ENCODE measurements at places on chromosomes 16 and 17.

- peak; percentile 87 for DNase-seq
Observed at GRCh38 chr17:78289802-78290363, 58.5 kb downstream of the TMEM235 start.

DNA sequence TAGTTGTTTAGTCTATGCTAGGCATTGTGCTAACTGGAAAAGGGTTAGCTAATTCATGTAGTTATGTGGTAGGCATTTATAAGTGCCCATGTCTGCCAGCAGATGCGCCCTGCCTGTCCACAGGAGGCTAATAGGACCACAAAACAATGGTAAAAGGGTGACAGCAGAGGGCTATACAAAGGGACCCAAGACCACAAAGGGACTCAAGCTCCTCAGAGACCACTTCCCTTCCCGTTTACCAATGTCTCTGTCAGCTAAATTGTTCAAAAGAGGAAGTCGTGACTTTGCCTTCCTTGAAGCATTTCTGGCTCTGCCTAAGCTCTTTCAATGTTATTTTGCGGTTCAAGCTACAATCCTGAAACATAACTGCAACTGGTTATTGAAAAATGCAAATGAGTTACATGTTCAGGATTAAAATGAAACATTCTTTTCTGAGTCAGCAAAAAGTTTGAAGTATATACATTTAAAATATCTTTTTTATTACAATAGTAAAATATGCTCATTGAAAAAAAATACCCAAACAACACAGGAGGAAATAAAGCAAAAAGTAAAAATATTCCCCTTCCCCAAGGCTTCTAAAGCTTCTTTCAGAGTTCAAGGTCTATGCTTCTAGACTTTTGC, 149.2 kb downstream of the MAF start:
- no peak for DNase-seq

DNA sequence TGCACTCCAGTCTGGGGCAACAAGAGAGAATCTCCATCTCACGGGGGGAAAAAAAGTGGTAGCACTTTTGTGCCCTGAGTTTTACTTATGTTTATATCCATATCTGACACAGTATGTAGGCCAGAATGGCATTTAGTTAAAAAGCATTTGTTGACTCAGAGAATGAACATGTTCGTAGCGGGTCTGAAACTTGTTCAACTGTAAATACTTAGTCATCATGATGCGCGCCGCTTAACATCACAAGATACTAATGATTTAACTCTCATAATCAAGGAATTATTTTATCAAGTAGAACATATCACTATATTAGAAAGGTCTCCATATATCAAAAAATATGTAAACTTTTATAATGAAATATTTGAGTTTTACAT, 55.3 kb upstream of the ITGA2B start:
- no peak for DNase-seq

DNA sequence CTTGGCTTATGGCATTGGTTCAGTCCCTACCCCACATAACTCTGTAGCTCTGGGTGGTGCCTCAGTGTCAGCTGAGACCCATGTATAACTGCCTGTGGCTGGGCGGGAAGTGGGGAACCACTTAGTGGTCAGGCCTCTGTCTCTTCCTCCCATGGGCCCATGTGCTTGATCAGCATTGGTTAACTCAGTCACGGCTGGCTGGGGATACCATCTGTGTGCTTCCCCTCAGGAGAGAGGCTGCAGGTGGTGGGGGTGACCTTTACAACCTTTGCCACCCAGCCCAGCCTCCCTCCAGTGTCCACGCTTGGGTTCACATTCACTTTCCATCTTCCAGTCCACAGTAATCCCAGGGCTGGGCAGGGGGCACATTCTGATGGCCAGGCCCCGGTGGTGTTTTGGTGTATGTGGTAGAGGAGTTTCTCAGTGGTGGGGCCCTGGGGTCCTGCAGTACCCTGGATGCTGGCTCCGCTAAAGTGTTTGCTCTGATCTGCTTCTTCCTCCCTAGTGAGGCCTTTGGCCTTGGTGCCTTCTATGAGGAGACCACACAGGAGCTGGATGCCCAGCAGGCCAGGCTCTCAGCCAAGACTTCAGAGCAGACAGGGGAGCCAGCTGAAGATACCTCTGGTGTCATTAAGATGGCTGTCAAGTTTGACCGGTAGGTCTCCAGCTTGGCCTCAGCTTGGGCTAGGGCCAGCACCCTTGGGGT, 10.2 kb upstream of the NFATC3 start:
- DNase-seq: no peak

GRCh38 chr17:58282442-58282841, 1.7 kb upstream of the MPO start:
- DNase-seq: no peak

GRCh38 chr16:74071996-74072535, 224.5 kb upstream of the PSMD7 start:
- DNase-seq: no peak

GRCh38 chr17:79993390-79994227, 42.1 kb downstream of the TBC1D16 start:
- DNase-seq: peak; percentile 92

GRCh38 chr17:83171661-83172060, 92.3 kb downstream of the METRNL start:
- DNase-seq: no peak

- no peak for DNase-seq
Observed at GRCh38 chr17:41415411-41415810, 9.0 kb downstream of the KRT37 start.

DNA sequence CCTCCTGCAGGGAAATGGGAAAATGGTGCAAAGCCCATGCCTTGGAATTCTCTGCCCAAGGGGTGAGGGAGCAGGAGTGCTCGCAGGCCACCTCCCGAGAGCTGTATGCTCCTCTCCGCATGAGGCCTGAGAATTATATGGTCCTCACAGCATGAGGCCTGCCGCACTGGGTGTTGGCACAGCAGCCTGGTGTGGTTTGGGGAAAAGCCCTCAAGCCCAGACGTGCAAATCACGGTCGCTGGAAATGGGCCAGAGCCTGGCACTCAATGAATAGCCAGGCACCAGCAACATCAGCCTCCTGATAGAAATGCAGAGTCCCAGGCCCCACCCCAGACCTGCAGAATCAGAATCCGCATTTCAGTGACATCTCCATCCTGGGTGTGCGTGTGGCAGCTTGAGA, 156.4 kb upstream of the FOXF1 start:
- peak; percentile 7 for DNase-seq

DNA sequence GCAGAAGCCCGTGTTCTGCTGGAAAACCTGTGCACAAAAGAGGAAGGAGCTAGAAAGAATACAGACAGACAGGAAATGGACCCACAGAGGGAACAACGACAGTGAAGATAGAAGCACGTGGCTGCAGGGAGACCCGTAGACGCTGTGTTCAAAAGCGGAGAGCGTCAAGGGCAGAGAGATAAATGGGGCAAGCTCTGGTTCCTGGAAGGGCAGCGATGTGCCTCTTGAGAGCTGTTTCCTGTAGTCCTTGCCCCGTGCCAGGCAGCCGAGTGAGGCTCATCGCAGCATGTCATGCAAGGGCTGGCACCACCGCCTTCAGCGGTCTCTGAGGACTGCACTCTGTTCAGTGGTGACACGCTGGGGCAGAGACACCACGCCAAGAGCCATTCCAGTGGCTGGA, 43.6 kb upstream of the CACNG5 start:
- DNase-seq: no peak

- DNase-seq: no peak
Observed at GRCh38 chr17:64007838-64008282, 9.7 kb downstream of the PRR29 start.

DNA sequence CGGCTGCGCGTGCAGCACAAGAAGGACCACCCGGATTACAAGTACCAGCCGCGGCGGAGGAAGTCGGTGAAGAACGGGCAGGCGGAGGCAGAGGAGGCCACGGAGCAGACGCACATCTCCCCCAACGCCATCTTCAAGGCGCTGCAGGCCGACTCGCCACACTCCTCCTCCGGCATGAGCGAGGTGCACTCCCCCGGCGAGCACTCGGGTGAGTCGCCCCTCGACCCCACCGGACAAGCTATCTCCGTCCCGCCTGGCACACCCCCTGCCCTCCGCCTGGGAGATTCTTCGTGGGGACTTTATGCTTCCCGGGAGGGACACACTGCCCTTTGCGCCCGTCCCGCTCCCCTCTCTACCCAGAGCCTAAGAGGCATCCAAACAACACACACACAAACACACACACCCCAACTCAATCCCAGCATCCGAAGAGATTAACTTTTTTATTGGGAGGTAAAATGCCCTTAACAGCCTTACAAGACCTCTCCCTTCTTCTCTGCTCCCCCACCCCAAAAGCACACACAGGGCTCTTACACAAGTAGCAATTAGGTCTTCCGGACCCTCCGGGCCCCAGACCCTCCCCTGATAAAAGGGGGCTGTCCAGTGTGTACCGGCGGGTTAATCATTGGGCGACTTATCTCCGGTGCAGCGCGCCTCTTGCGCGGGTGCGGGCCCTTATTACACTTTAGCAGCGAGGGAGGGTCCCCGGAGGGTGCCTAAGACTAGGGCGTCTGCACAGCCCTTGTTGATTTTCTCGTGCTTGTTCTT, 2.1 kb downstream of the SOX9 start:
- DNase-seq: no peak

GRCh38 chr16:66429290-66429962, 2.3 kb downstream of the BEAN1 start:
- DNase-seq: peak; percentile 61

GRCh38 chr17:49616086-49616485, 40.4 kb downstream of the NXPH3 start:
- no peak for DNase-seq

DNA sequence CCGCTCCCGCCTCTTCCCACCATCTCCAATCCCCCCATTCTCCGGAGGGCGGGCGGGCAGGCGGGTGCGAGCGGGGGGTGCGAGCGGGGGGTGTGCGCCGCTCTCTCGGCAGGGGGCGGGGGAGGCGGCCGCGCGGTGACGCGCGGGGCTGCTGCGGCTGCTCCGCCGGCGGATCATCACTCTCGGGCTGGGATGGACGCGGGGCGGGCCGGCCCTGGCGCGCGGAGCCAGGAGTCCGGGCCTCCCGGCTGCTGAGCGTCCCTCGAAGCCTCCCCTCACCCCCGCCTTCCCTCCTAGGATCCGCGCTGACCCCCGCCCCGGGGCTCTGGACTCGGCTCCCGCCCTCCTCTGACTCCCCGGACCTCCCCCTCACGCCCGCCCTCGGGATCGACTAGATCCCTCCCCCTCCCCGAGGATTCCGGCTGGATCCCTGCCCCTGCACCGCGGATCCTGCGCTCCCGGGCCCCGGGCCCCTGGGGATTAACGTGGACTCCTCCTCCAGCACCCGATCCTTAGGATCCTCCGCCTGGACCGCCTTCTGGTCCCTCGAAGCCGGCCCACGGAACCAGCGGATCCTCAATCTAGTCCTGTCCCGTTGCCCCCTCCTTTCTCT, 946 bp upstream of the TMEM256 start:
- DNase-seq: peak; percentile 60

DNA sequence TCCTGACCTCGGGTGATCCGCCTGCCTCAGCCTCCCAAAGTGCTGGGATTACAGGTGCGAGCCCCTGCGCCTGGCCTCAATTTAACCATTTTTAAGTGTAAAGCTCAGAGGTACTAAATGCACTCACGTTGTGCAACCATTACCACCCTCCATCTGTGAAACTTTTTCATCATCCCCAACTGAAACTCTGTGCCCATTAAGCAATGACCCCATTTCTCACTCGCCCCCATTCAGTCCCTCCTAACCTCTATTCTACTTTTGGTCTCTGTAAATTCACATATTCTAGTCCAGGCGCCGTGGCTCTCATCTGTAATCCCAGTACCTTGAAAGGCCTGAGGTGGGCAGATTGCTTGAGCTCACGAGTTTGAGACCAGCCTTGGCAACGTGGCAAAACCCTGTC, 8.3 kb upstream of the SPNS3 start:
- DNase-seq: no peak

GRCh38 chr16:69311533-69312387, 610 bp downstream of the VPS4A start:
- peak; percentile 34 for DNase-seq

DNA sequence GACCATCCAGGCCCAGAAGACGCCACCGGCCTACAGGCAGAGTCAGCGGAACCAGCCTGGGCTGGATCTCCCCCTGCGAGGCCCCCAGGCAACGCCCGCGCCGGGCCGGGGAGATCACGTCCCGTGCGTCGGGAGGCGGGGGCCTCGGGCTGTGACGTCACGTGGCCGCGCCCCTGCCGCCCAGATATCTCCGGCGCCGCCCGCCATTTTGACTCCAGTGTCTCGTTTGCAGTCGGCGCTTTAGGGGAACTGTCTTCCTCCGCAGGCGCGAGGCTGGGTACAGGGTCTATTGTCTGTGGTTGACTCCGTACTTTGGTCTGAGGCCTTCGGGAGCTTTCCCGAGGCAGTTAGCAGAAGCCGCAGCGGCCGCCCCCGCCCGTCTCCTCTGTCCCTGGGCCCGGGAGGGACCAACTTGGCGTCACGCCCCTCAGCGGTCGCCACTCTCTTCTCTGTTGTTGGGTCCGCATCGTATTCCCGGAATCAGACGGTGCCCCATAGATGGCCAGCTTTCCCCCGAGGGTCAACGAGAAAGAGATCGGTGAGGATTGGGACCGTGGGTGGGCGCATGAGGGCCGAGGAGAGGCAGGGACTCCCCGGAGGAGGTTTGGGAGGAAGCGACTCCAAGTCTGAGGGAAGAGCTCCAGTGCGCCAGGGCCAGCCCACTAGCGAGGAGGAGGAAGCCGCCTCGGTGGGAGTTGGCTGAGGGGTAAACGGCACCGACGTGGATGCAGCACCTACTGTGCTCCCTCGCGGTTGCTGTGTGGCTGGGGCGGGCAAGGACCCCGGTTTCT, at the start of gene WSB1:
TSS of gene WSB1 (plus strand) at position 217 of the 791 bp plus-strand sequence. CDS start at position 499, 282 bp downstream.
- peak; percentile 97 for DNase-seq

DNA sequence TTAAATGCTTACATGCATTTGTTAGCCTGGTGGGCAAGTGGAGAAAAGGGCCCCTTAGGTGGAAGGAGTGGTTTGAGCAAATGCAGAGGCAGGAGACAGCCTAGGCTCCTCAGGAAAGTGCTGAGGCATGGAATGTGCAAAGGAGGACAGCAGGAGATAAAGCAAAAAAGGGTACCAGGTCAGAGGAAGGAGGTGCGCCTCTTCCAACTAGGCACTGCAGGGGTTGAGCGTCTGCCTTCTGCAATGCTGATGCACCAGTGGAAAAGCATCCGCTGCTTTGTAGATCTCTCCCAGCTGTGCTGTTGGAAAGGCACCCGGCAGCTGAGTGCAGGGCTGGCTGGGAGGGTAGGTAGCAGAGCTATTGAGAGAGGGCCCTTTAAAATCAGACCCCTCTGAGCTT, 287.0 kb upstream of the XYLT1 start:
- no peak for DNase-seq

GRCh38 chr17:74749279-74750038, 1.0 kb downstream of the NHERF1 start:
- peak; percentile 64 for DNase-seq

DNA sequence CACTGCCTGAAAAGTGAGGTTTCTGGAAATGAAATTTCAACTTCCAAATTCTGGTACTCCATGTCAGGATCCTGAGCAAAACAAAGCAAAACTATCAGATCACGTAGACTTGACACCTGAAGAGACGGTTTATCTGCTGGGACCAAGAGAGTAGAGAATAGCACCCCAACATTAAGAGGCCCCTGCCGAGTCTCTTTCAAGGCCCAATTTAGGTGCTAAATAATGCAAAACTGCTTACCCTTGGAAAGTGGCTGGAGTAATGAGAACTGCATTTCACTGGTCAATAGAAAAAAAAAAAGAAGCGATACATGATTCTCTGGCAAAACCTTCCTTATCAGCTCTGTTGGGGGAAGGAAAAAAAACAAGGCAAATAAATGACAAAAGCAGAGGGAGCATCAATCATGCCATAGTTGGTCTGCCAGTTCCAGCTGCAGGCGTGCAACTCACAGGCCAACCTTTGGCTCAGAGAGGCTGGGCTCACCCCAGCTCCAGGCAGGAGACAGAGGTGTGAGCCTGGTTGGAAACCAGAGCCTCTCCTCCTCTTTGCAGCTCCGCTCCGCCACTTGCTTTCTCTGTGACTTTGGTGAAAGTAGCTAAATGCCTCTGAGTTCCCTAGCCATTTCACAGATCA, 595.2 kb downstream of the TOX3 start:
- no peak for DNase-seq

- DNase-seq: no peak
Observed at GRCh38 chr17:12637015-12637414, 28.7 kb upstream of the MYOCD start.

Measured in NCI-H69 (cell line).